ENCODE measurements at places on chromosomes 13 and 19.

DNA sequence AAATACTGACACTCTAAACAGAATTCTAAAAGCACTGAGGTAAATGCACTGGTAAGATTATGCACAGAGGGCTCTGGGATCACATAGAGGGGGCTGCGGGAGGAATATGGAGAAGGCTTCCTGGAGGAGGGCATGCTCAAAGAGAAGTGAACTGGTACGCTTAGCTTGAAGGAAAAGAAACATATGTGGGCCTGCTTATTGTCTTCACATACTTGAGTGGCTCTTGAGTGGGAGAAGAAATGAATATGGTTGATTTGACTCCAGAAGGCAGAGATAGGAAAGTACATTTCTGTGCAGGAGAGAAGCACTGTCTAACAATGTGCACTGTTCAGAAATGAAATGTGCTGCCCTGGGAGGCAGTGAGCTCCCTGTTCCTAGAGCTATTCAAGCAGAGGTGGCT lies 91.1 kb downstream of the KL start:
- DNase-seq = no peak

GRCh38 chr13:33797622-33798021 lies 20.3 kb upstream of the RFC3 start:
- DNase-seq = peak; percentile 35

GRCh38 chr13:21641629-21642028 lies 29.2 kb upstream of the FGF9 start:
- no peak for DNase-seq

GRCh38 chr13:19984430-19985218 lies 26.1 kb downstream of the ZMYM2 start:
- DNase-seq = peak; percentile 42

- DNase-seq = no peak
Measured at GRCh38 chr19:41688098-41688497, at the start of gene CEACAM7. Gene CEACAM7 (minus strand): TSS chr19:41688270. CDS start chr19:41688165, 105 bp downstream.

- DNase-seq = no peak
Measured at GRCh38 chr19:23512151-23512925, 117.1 kb upstream of the ZNF91 start.

GRCh38 chr13:20989656-20990321 lies 71.6 kb downstream of the LATS2 start:
- DNase-seq = no peak

DNA sequence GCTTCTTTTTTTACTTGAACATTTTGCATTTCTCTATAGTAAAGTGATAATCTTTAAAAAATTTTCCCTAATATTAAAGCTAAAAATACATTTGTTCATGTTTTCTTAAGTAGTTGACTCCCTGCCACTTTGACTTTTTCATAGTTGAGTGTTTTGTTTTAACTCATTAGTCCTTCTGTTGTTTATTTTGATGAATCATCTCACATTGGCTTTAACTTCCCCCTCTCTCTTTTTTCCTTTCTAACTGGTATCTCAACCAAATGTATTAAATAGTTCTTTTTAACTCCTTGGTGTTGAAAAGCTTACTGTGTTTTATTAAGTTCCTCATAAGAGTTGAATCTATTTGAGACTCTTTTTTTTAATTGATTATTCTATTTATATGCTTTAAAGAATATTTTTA lies 2.8 kb downstream of the TNFSF13B start:
- no peak for DNase-seq

DNA sequence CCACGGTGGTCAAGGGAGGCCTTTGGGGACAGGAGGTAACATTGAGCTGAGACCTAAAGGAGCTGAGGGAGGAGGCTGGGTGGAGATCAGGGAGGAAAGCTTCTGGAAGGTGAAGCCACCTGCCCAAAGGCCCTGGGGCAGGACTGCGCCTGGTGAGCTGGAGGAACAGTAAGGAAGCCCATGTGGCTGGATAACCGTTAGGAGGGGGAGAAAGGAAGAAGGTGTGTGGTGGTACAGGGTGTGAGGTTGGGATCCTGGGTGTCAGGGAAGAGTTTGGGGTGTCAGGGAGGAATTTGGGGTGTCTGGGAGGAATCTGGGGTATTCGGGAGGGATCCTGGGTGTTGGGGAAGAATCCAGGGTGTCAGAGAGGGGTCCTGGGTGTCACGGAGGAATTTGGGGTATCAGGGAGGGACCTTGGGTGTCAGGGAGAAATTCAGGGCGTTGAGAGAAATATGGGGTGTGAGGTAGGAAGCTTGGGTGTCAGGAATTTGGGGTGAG lies 695 bp downstream of the TICAM1 start:
- DNase-seq = no peak

- DNase-seq = no peak
Measured at GRCh38 chr19:3783660-3784584, 2.3 kb downstream of the MATK start.

- no peak for DNase-seq
Measured at GRCh38 chr19:17378271-17378670, 1.1 kb upstream of the PLVAP start.

- peak; percentile 59 for DNase-seq
Measured at GRCh38 chr13:41411522-41411921, 45.8 kb upstream of the RGCC start.

- DNase-seq = no peak
Measured at GRCh38 chr19:49850221-49850486, 805 bp upstream of the PTOV1 start.

DNA sequence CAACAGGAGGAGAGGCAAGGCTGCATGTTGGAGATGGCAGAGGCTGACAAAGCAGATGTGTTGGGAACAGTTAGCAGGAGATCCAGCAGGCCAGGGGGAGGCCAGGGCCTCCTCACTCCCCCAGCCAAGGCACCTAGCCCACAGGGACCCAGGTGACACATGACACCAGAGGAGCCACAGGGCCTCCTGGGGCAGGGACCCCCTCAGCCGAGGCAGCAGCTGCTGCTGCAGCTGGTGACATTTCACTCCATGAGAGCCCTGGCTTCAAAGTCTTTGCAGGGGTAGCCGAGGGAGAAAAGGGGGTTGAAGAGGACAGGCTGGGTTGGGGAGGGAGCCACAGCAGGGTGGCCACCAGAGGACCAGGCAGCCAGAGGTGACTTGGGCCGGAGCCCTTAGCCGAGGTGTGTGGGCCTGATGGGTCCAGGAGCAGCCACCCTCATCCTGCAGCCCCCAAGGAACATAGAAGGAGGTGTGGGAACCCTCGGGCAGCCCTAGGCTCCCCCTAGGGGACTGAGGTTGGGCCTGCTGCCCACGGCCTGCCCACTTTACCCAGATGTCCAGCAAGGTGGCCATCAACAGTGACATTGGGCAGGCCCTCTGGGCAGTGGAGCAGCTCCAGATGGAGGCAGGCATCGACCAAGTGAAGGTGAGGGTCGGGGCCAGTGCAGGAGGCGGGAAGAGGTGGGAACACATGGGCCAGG lies at the start of gene GNG14:
Gene GNG14 (plus strand): TSS at position 503 of the 701 bp plus-strand sequence. CDS start 51 bp downstream, at position 554.
- DNase-seq = no peak

- DNase-seq = no peak
Measured at GRCh38 chr19:14475251-14476073, at the start of gene PTGER1. Gene PTGER1 (minus strand): TSS chr19:14475354. CDS start chr19:14474320, 1,034 bp downstream.

All from pons (tissue), 1 donor.